Stimulated activated CD4-positive, alpha-beta T cell treated with anti-CD3 and anti-CD28 coated beads, Interleukin-1b, Interleukin-23, amount 100 ng/mL, for 1 hour (primary cell): ENCODE measurements at places on chromosomes 4 and X.

DNA sequence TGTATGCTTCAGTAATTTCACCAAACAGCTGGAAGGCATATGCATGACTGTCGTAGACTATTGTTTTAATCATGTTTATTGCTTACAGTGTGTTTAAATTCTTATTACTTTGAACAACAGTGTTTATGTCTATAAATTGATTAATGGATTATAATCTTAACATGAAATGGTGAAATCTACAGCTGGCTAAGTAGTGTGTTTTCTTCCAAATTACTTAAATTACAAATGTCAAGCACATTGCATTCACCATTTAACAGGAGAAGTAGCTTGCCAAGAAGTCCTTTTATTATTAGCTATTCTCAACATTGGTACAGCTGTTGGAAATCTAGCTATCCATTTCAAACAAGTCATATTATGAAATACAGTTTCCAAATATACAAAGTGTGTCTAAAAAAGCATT lies 849.3 kb upstream of the PCDH10 start:
- DNase-seq = no peak

DNA sequence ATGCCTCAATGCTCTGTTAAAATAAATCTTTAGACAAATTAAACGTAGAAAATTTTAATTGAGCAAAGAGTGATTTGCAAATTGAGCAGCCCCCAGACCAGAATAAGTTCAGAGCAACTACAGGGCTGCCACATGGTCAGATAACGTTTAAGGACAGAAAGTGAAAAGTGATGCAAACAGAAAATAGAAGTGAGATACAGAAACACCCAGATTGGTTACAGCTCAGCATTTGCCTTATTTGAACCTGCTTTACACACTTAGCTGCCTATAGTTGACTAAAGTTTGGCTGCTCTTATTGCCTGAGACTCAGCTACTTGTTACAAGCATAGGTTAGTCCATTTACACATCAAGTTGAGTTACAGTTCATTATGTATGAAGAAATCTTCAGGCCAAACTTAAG lies 1800.8 kb upstream of the PCDH10 start:
- no peak for DNase-seq

GRCh38 chr4:3361406-3361805 lies 68.6 kb downstream of the RGS12 start:
- no peak for DNase-seq

GRCh38 chrX:13380211-13380610 lies 60.4 kb upstream of the ATXN3L start:
- no peak for DNase-seq
